ENCODE measurements at places on chromosomes 5 and 9.

GRCh38 chr5:103373597-103374472 is 115.3 kb downstream of the MACIR start:
- DNase-seq = no peak

DNA sequence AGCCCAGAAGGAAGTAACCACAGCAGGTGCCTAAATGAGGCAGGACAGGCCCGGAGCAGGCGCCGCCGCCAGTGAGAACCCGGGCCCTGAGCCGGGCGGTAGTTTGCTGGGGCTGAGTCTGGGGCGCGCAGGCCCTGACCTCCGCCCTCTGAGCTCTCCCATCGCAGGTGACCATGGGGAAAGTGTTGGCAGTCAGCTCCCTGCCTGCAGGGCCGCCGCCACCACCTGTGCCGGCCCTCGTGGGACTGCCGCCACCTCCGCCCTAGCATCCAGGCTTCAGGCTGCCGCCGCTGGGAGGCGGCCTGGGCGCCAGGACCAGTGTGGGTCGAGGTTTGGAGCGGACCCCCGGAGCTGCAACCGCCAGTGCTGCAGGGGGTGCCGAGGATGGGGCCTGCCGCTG is 61.1 kb downstream of the TARS1 start:
- no peak for DNase-seq

- no peak for DNase-seq
Observed at GRCh38 chr5:42874621-42875198, 63.0 kb upstream of the SELENOP start.

GRCh38 chr9:131817627-131818026 is 77.8 kb upstream of the RAPGEF1 start:
- no peak for DNase-seq

- DNase-seq = no peak
Observed at GRCh38 chr9:121187636-121188305, 13.9 kb downstream of the RAB14 start.
